Parietal lobe (tissue), 2 donors: ENCODE measurements at places on chromosomes 5 and 9. TPM values are rescaled to one million over a fixed set of nuclear protein-coding genes. Genes with fewer than 3 reads are reported as not detected.

The CD274 gene
- 0.31 TPM for total RNA-seq

The RNF14 gene
- 56.0 TPM for total RNA-seq

The FBP1 gene
- not detected for total RNA-seq

The SLC6A18 gene
- not detected for total RNA-seq

The DOK3 gene
- total RNA-seq: 9.1 TPM

The DDX4 gene
- total RNA-seq: 0.31 TPM
